T-helper 1 cell (primary cell): ENCODE measurements at places on chromosomes 3 and 15.

DNA sequence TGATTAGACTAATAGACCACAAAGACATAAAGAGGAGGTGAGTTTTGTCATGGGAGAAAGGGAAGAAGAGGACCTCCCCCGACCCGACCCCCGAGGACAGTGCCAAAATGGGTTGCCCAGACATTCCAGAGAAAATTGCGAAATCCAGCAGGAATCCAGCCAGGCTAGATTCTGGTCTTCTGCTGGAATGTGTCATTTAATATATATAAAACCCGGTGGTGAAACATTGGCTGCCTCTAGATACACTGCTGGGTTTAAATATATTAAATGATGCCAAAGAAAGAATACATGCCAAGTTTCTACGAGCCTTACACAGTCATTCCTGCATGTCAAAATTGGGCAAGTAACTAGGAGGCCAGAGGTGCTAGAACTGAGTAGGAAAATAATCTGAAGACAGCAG is 45.3 kb upstream of the SPESP1 start:
- DNase-seq: no peak

GRCh38 chr3:197936819-197937384 is 13.1 kb upstream of the RPL35A start:
- DNase-seq: no peak

DNA sequence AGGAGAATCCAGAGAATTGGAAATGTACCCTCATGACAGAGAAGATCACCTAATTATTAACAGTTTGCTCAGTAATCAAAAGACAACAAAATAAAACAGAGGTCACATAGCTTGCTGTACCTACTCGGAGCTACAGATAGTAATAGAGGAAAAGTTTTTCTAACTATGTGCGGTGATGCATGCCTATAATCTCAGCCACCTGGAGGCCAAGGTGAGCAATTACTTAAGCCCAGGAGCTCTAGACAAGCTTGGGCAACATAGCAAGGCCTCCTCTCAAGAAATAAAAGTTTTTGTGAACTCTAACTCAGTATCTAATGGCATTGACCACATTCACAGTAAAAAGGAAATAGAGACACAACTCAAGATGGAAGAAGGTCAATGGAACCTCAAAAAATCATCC is 243.6 kb downstream of the ATP8B4 start:
- no peak for DNase-seq

DNA sequence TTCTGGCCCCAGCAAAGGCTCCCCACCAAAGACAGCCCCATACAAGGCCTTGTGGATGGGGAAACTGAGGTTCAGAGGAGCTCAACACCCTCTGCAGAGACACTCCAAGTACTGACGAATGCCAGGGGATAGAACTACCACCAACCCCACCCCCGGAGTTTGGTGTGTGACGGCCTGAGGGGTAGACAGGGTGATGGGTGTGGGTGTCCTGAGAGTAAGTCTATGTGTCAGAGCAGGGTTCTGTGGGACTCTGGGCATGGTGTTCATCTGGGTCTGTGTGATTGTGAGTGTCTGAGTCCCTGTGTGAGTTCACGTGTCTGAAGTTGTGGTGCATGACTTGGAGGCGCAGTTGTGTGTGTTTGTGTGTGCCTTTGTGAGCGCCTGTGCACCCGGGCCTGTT is 7.4 kb downstream of the PTH1R start:
- DNase-seq: no peak

DNA sequence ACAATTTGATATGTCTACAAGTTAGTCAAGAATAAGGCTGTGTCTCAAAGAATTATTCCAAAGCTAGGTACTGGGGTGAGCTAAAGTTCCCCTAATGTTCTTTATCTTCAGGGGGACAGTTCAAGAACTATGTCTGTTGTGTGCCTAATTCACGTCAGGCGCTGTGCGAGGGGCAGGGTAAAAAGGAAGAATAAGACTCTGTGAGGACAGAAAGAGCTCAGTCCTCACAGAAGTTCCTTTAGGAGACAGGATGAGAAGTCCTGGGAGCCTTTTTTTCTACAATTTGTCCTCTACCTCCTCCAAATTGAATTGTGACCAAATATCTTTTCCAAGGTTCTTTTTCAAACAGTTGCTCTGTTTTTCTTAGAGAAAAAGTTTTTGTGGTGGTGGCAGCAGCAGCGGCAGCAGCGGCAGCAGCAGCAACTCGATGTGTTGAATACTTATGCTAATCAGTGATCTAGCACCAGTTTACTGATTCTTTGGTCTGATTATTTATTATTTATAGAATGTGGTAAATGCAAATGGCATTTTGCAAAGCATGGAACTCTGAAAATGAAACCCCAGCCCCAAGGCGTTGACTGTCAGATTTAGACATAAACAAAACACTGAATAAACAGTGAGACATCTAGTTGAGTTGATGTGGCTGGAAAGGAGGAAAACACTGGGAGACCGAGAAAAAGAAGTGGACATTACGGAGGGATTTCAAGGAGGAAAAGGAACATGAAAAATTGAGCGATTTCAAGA is 88.6 kb downstream of the GTPBP8 start:
- no peak for DNase-seq

DNA sequence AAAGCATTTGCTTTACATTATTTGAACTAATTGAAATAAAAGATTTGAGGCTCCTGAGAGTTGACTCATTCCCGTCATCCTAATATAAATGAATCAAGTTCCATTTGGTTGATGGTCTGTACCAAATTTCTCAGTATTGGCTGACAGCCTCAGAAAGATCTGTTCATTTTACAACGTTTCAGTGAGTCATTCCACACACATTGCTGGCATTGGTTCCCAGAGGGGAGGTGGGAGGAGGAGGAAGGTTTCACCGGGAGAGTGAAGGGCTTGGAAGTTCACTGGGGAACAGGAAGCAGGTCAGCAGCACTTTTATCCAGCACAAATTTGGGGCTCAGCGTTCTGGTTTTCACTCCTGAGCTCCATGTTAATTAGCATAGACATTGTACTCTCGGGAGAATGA is 176.7 kb upstream of the CADPS start:
- DNase-seq: no peak

- no peak for DNase-seq
Observed at GRCh38 chr3:124785973-124786372, 55.7 kb downstream of the UMPS start.

DNA sequence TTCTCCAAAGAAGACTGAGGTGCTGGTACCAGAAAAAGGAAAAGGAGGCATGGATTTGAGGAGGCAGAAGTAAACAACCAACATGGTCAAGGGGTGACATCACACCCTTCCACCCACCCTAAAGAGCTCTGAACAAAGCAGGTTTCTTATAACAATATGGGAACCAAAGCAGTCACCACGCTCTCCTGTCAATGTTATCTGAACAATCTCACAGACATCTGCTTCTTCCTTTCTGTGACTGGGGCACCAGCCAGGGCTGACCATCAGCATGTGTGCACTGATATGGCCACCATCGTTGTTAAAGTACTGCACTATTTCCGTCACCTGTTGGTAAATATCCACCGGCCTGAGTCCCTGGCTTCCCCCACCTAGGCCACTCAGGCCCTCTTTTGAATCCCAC is 252.9 kb downstream of the SHQ1 start:
- no peak for DNase-seq

GRCh38 chr15:77208241-77208640 is 137.3 kb upstream of the TSPAN3 start:
- DNase-seq: no peak

GRCh38 chr15:74400915-74401757 is 32.6 kb downstream of the SEMA7A start:
- DNase-seq: no peak

DNA sequence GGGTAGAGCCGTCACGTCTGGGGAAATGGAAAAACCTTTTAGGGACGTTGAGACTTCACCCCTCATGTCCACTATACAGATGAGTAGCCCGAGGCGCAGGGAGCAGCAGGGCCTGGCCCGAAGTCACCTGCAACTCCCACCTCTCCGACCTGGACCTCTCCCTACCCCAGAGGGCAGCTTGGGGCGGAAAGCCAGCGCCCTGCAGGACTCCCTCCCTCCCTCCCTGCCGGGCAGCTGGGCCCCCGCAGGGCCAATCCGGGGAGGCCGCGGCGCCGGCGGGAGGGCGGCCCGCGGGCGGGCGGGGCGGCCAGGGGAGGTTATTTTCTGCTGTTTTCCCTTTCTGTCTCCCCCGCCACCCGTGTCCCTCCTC is 2.0 kb downstream of the WNT7A start:
- DNase-seq: no peak

DNA sequence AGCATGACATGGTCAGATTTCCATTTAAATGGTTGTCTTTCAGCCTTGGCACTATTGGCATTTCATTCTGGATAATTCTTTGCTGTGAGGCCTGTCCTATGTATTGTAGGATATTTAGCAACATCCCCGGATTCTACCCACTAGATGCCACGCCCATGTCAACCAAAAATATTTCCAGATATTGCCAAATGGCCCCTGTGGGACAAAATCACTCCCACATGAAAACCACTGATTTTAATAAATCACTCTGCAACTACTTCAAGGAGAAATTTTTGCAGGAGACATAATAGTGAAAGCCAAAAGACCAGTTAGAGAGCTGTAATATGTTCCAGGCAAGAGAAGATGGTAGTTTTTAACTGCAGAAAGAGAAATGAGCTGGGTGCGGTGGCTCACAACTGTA is 55.9 kb upstream of the RARB start:
- no peak for DNase-seq

GRCh38 chr15:41493205-41493901 is at the start of gene ITPKA:
TSS of gene ITPKA (plus strand) at chr15:41493874. CDS start at chr15:41493928, 54 bp downstream.
- DNase-seq: peak; percentile 68

DNA sequence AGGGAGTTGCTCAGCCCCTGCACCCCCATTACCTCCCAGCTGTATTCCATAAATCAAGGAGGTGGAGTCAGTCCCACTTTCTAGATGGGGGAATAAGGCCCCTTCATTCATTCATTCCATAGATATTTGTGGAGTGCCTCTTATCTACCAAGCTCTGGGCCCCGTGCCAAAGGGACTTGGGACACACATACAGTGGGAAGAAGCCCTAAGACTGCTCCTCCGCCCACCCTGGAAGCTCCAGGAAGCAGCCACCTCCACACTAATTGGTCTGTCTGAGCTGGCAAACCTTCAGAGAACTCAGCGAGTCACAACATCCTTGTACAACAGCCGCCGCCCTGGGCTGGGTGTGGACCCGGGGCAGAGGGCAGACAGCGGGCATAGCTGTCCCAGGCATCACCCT is 6.4 kb downstream of the STRA6 start:
- DNase-seq: no peak

DNA sequence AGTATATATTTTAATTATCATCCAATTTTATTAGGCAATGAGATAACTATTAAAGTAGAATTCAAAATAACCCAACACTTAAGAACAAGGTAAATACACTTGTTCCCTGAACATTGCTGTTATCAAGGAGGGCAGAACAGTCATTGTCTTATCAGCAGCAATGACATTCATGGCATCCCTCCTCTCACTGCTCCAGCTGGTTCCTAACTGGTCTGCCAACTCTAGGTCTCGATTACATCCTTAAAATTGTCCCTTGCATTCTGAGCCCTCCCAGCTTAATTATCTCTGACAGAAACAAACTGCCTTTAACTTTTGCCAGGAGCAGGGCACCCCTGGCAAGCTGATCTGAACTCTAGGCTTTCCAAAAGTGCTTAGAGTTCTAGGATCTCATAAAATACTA is 14.0 kb upstream of the DYNC1LI1 start:
- no peak for DNase-seq

DNA sequence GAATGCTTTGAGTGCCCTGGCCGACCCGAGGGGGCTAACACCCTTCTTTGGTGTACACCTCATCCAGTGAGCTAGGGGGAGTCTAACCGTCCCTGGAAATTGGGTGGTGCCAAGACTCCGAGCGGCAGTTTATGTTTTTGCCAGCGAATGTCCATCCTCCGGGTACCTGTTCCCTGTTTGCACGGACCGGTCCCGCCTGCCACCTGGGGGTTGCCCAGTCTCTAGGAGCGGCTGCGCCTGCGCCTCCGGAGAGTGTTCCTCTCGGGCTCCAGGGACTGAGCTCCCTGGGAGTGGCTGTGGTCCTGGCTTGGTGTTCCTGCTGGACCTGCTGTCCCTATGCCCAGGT is 913 bp upstream of the WNT7A start:
- DNase-seq: no peak

- DNase-seq: no peak
Observed at GRCh38 chr15:62821384-62822131, 221.0 kb upstream of the TPM1 start.

GRCh38 chr3:40843851-40844548 is 319.2 kb downstream of the ZNF621 start:
- DNase-seq: no peak

GRCh38 chr15:66868918-66869317 is 166.9 kb downstream of the SMAD6 start:
- no peak for DNase-seq

- DNase-seq: no peak
Observed at GRCh38 chr3:107412376-107412775, 35.1 kb downstream of the CCDC54 start.

DNA sequence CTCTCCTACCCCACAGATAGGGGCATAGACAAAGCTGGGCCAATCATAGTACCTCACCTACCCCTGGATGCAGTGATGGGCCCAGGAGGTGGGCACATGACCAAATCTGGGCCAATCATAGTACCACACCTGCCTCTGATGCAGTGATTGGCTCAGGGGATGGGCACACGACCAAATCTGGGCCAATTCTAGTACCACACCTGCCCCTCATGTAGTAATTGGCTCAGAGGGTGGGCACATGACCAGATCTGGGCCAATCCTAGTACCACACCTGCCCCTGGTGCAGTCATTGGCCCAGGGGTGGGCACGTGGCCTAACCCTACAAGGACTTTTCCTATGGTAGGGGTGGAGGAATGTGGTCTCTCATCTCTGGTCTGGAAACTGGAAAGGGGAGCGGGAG is 56.9 kb upstream of the MEF2A start:
- no peak for DNase-seq

DNA sequence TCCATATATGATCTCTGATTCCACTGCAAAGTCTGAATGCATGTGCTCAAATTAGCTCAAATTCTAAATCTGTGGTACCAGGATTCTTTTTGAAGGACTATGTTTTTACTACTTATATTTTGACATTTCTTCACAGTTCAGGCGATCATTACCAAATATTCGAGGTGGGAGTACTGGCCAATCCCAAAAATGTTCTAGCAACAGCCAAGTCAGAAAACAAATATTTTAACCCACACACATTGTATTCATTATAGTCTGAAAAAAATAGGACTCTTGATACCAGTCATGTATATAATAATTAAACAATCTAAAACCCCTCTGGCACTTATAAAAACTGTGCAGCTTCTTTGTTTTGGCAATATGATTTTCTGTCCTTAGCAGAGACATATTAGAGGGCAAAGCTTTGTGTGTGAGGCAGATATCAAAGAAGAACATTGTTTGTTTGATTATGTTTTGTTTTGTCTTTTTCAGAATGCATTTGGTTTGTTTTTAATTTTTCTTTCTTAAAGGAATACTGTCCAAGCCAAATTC is 37.4 kb downstream of the FGF7 start:
- no peak for DNase-seq

GRCh38 chr3:105785803-105786202 is 83.0 kb downstream of the CBLB start:
- no peak for DNase-seq

- no peak for DNase-seq
Observed at GRCh38 chr3:28903171-28903601, 377.7 kb upstream of the RBMS3 start.

GRCh38 chr3:98807561-98807960 is 44.4 kb downstream of the ST3GAL6 start:
- DNase-seq: no peak
